ENCODE measurements at places on chromosomes 7 and 10.

- no peak for DNase-seq
These were observed 145.6 kb downstream of the ADARB2 start for GRCh38 chr10:1591742-1592141.

- DNase-seq, result no peak
These were observed 77.1 kb downstream of the BMPER start for GRCh38 chr7:33982425-33982786.

- DNase-seq, result no peak
These were observed 130.4 kb upstream of the GDF10 start for GRCh38 chr10:47169581-47169980.

- DNase-seq, result no peak
These were observed 127.2 kb downstream of the SLIT1 start for GRCh38 chr10:97058521-97058920.

DNA sequence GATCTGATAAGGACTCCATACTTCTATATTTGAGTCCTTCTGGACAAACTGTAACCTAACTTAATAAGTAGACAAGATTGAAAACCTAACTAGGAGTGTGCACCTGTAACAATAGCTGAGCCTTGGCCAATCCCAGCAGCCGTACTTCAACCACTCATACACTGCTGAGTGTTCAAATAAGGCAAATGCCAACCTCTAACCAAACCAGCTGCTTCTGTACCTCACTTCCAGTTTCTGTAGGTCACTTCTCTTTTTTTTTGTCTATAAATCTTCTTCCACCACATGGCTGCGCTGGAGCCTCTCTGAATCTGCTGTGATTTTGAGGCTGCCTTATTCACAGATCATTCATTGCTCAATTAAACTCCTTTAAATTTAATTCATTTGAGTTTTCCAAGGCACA lies 753.2 kb downstream of the DNAJB9 start:
- DNase-seq, result no peak

GRCh38 chr10:100041306-100042002 lies 31.7 kb upstream of the DNMBP start:
- DNase-seq, result no peak

DNA sequence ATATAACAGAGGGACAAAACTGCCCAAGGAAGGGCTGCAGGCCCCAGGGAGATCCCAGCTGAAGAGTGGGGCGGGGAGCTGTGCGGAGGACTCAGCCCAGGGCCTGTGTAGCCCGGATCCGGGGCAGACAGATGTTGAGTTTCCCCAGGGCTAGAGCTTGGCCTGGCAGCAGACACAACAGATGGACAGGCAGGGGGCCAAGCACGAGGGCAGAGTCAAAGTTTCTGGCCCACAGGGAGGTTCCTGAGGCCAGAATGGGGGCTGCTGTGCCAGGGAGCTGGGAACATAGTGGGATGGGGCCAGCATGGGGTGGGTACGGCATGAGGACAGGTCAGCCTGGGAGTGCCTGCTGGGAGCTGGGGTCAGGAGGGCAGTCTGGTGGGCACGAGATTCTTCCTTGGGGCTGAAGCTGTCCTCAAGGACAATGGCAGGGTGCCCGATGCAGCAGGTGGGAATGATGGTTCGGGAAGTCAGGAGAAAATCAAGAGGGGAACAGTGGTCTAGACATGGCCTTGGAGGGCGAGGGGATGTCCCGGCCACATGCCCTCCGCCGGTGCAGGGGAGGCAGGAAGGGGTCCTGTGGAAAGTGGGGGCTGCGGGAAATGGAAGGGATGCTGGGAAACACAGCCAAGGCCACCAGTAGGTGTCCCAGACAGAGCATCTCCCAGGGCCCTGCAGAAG lies 519.1 kb upstream of the FOXK1 start:
- DNase-seq, result no peak

GRCh38 chr7:156625580-156625979 lies 15.0 kb upstream of the RNF32 start:
- DNase-seq, result no peak
